ENCODE measurements at places on chromosomes 4 and X.

DNA sequence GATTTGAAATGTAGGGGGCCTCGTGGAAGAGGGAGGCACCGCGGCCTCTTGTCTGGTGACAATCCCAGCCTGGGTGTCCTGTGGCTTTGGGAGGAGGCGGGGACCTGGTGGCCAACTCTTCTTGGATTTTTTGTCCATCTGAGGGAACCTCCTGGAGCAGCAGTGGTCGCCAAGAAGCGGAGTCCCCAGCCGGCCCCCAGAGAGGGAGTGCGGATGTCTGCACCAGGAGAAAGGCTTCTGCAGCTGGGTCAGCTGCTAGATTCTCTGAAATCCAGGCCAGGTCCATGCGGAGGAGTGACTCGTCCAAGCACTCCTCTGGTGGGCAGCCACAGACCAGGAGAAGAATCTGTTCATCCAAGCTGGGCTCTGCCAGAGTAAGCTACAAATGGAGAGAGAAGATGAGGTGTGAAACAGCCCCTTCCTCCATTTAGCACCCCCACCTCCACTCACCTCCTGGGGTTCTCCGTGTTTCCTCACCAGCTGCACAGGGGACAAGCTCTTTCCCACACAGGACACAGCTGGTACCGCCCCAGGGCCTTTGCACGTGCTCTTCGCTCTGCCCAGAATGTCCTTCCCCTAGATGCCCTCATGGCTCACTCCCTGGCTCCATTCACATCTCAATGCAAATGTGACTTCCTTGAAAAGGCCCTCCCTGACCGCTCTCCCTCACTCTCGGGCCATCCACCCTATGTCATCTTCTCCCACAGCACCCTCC lies 27.6 kb downstream of the C4orf50 start:
- DNase-seq = no peak

- DNase-seq = peak; percentile 38
Measured at GRCh38 chrX:155819966-155820491, 61.1 kb upstream of the VAMP7 start.

DNA sequence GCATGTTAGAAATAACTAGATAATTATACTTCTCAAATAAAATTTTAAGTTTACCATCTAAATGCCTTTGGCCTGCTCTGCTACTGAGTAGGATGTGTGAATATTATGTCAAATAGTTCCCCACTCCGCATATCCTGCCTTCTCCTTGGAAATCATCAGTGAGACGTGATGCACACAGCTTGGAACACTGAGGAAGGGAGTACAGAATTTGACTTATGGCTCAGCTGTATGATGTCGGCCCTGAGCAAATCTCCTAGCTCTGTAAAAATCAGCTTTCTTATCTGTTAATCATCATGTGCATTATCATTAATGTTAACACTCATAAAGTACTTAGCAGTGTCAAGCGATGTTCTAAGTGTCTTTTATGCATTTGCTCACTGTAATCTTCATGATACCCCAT lies 241.0 kb upstream of the ANKRD50 start:
- DNase-seq = no peak

DNA sequence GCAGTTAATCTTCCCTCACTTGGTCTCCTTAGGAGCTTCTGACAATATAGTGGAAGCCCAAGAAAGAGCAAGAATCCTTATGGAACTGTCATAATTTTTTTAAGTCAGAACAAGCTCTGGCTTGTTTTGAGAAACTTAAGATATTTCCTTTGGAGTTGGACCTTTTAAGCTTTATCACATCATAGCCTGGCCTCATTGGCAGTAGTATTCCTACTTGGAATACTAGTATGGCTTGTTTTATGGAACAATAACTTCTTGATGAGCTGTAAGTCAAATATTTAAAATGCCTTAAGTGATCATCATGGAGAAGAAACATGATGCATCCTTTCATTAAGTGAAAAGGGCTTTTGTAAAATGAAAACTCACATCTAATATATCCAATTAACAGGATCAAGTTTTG lies 78.0 kb upstream of the NRK start:
- DNase-seq = no peak

DNA sequence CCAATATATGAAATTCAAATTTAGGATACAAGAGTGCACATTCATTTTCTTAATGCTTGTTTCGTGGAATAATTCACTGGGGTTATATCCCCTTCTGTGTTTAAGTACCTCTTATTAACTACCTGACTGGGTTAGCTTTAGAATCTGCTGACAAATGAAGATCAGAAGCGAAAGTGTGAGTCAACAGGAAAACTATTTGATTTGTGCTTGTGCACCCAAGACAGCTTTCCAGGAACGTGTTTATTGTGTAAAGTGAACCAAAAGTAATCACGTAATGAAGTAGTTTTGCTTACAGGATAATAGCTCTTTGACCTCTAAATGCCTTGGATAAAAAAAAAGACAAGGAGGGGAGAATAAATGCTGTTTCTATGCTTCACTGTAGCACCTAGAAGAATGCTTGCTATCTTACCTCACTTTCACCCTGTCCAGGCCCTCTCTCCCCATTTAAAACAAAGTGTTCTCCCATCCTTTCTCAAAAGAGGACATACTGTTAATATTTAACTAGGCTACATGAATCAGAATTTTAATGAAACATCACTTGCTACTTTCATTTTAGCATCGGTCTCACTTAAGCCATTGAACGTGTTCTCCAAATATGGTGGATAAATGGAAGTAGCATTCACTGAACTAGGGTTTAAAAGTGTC lies 141.9 kb downstream of the THOC2 start:
- no peak for DNase-seq

- DNase-seq = no peak
Measured at GRCh38 chrX:43706786-43707370, 50.8 kb downstream of the MAOA start.

GRCh38 chr4:25131926-25132325 lies 28.3 kb downstream of the SEPSECS start:
- DNase-seq = no peak

- DNase-seq = no peak
Measured at GRCh38 chrX:117985241-117985640, 131.4 kb downstream of the KLHL13 start.

DNA sequence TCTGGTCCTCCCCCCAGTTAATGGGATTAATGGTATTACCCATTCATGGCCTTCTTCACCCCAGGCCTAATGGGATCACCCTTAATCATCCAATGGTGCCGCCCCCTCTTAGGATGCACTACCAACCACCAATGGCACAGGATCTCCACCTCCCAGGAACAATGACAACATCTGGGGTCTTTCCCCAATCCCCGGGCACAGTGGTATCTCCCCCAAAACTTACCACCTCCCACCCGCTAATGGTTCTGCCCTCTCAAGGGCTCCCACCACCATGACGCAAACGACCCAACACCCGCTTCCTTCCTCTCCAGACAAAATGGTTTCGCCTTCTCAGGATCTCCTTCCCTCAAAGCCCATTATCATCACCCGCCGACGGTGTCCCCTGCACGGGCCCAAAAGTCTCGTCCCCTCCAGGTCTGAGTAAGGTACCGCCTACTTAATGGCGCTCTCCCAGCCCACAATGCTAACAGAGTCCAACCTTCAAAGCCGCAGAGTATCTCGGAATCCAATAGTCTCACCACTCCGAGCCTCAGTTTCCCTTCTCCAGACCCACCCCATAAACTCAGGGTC lies 458 bp downstream of the GRIPAP1 start:
- DNase-seq = peak; percentile 75

GRCh38 chr4:22428441-22428840 lies 87.4 kb downstream of the ADGRA3 start:
- DNase-seq = no peak

DNA sequence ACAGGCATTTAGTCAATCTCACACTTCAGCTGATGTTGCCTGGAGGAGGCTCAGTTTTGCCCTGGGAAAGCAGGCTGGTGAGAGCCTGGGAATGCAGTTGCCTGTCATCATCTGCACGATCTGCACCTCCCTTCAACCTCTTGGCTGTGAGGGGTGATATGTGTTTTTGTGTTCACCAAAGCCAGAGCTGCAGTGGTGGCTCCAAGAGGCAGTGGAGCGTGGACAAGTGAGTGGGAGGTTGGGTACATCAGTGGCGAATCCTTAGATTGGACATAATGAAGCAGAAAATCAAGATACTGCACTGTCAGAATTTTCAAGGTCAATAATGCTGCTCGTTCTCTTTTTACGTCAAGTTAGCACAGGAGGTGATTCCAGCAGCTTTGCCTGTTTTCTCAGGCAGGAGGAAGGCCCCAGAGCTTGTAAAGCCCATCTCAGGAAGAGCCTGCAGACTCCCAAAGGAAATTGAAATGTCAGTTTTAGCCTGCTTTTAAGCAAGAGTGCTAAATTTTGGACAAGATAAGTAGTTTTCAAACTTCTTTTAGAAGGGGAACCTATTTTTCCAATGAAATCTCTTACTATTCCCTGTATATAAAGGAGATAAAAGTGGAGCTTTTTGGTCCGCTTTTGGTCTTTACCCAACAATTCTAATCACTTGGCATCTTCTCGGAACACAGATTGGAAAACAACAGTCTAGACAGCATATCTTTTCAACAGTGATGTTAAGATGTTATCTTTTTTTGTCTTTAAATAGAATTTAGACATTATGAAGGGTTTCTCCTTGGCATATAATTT lies 92.8 kb downstream of the FRAS1 start:
- no peak for DNase-seq

DNA sequence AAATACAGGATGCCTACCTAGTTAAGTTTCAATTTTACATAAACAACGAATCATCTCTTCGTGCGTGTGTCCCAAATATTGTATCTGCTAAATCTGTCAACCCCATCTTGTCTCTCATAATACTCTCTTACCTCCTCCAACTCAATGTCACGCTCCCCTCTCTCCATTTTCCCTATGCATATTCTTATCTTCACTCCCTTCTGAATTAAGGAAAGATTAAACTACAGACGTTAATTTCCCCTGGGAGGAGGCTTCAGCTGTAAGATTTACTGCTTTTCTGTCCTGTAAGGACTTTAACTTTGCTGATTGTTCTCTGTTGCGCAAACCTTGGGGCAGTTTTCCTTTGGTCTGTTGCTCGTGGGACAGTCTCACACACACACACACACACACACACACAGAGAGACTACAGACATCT lies 455 bp upstream of the ABCB7 start:
- DNase-seq = peak; percentile 4

GRCh38 chr4:21469438-21470300 lies 478.9 kb downstream of the KCNIP4 start:
- no peak for DNase-seq

GRCh38 chr4:113837397-113837796 lies 75.9 kb upstream of the CAMK2D start:
- peak; percentile 82 for DNase-seq

GRCh38 chrX:68808686-68809357 lies 20.0 kb upstream of the EFNB1 start:
- DNase-seq = no peak

Measured in CD14-positive monocyte (primary cell).